Jurkat, Clone E6-1 (cell line): ENCODE measurements at places on chromosomes 16 and 17.

GRCh38 chr16:11076259-11077018, 132.1 kb downstream of the CLEC16A start:
- no peak for DNase-seq

DNA sequence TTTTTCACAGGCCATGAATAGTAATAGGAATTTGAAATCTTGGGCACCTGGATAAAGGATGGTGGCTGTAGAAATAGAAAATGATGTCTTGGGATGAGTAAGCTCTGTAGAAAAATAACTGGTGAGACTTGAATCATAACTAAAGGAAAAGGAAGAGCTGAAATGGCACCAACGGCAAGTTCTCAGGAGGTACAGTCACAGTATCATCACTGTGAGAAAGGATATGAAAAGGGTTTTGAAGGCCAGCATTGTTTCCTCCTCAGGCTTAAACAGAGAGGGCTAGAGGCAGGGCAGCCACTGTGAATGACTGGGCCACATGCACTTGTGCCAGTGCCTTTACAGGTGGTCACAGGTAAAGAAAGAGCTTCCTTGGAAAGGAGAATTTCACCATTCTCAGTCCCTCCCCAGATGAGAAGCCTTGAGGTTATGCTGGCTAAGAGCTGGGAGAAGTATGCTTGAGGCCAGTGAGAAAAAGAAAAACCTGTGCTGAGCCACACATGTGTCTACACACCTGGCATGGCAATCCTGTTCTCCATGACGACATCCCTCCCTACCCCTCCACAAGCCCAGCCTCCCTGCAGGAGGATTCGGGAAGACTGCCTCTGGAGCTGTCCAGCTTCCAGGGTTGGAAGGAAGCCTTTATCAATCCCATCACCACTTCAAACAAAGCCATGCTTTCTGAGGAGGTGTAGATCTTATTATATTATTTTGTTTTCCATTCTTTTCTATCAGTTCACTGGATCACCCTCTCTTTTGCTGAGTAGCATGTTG, 3.8 kb upstream of the ANKFN1 start:
- DNase-seq, result no peak

- no peak for DNase-seq
These were observed 604 bp downstream of the PRR14 start for GRCh38 chr16:30651124-30652004.

GRCh38 chr16:56269811-56270684, 78.8 kb downstream of the GNAO1 start:
- DNase-seq, result no peak

DNA sequence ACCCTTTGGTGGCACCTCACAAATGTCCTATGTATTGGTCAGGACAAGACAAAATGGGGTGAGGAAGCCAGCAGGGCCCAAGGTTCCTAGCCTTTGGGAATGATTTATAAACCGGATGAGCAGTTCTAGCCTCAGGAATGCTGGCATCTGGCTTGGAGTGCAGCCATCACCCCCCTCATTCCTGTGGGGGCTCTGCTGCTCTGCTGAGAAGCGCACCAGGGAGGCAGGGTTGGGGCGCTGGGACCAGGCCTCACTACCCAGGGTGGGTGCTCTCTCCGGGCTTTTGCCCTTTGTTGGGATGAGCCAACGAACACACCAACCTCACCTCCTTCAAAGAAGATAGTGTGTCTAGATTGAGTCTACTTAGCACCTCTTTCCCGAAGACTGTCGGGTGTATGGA, 39.2 kb downstream of the TMEM11 start:
- DNase-seq, result no peak

- DNase-seq, result no peak
These were observed 393 bp downstream of the ANKRD11 start for GRCh38 chr16:89489898-89490438.

- DNase-seq, result peak; percentile 76
These were observed 71.5 kb downstream of the GAS7 start for GRCh38 chr17:10126616-10127501.

DNA sequence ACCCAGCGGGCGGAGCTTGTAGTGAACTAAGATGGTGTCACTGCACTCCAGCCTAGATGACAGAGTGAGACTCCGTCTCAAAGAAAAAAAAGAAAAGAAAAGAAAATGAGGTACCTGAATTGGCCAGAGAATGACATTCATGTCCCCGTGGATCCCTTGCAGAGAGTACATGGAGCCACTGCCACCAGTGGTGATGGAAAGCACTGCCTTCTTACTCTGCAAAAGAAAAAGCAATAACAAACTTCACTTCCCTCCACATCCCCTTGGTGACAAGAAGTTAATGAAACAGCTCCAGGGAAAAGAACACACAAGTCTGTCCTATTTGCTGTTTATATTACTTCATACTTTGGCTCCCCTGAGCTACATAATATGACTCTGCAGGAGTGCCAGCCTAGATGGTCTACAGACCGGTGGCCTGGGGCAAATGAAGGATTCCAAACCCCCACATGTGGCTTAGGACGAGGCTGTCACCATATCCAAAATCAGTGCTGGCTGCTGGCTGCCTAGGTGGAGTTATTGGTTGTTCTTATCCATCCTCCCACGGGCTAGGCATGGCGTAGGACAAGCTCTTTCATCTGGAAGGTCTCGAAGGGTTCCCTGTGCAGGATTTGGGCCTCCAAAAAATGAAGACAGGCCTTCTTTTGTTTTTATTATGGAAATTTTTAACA, 13.3 kb downstream of the NQO1 start:
- no peak for DNase-seq

- DNase-seq, result no peak
These were observed 27.8 kb downstream of the IL4R start for GRCh38 chr16:27341549-27341948.

DNA sequence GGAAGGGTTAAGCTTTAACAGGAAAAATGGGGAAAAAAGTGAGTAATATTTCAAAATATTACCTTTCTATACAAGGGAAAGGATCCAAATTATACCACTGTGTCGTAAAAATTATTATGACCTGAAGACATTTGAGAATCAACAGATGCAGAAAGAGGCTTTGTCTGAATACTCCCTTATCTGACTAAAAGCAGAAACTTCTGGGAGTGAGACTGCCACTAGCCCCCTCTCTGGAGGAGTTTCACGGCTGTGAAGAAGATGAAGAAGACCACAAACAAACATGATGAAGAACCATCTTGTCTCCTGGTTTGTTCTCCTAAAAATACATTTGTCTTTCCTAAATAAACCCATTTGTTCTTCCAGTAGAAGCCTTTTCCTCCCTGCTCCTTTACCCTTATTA, 29.4 kb downstream of the CNTROB start:
- no peak for DNase-seq

DNA sequence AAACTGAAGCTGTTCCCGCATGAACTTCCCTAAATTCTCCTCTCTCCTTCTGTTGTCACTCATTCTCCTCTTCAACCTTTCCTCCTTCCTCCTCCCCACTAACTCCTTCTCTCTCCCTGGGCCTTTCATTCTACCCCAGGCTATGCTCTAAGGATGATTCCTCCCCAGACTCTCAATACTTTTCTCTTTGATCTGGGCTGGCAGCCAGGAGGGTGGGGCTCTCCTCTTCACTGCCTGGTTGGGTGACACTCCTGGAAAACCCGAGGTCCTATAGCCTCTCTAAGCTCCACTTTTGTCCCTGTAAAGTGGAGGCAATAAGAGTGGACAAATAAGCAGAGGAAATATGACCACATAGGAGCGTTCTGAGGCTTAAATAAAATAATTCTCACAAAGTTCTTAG, 46.2 kb downstream of the HSD17B2 start:
- no peak for DNase-seq

GRCh38 chr17:82703935-82704865, 5.7 kb upstream of the RAB40B start:
- DNase-seq, result no peak

- DNase-seq, result no peak
These were observed 110.5 kb upstream of the CORO6 start for GRCh38 chr17:29733166-29733565.

GRCh38 chr17:64480951-64481350, 15.9 kb downstream of the POLG2 start:
- DNase-seq, result no peak

DNA sequence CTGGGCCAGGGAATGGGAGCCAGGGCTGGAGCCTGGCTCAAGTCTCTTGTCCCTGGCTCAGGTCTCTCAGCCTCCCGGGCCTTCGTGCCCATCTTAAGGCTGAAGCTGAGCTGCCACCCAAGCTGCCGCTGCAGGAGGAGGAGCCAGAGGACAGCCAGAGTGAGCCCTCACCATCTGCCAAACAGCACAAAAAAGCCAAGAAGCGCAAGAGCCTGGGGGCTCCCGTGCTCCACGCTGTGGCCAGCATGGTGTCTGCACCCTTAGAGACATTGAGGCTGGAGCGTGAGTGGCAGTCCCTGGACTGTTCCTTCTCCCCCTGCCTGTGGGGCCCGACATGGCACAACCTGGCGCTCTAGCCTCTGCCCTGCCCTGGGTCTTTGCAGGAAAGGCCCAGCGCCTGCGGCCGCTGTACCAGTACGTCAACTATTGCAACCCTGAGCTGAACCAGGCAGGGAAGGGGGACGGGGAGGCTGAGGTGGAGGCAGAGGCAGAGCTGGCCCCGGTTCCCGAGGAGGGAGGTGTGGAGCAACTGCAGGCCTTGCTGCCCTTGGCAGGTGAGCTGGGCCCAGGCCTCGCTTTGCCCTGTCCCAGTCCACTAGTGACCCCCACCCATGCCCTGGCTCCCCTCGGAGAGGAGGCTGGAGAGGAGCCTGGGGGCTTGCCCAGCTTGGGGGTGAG, 1.3 kb downstream of the C16orf86 start:
- peak; percentile 95 for DNase-seq

DNA sequence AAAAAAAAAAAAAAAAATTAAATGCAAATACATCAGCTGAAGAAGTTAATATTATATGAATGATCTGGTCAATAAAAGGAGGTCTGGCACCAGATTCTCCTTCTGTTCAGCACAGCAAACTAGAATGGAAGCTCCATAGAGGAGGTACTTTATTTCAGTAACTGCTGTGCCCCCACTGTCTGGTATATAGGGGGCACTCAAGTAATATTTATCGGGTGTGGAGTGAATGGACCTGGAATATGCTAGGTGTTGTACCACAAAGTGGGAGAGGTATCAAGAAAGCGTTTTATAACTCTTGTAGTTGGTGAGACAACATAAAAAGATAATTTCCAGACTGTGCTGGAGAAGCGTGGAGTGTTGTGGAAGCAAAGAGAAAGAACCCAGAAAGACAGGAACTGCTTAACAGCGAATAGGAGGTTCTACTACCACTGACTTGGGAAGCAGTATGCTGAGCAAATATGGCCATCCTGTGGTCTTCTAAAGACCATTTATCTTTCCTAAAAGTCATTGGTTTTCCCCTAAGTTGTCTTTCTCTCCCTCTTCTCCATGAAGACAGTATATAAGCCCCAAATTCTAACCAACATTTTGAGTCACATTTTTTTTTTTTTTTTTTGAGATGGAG, 12.2 kb upstream of the PRKCA start:
- DNase-seq, result no peak

DNA sequence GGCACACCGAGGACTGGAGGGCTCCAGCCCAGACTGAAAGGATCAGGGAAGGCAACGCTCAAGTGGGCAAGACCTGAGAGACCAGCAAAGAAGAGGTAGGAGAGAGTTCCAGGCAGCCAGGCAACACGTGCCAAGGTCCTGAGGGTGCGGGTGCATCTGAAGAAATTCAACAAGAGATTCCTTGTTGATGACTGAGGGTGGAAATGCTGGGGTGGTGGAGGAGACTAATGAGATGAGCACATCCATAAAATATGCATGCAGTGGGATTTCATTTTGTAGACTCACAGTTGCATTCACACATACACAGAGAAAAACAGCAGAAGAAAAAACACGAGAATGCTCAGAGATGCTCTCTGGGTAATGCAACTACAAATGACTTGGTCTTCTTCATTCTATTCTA, 154.8 kb upstream of the FOXF1 start:
- no peak for DNase-seq

DNA sequence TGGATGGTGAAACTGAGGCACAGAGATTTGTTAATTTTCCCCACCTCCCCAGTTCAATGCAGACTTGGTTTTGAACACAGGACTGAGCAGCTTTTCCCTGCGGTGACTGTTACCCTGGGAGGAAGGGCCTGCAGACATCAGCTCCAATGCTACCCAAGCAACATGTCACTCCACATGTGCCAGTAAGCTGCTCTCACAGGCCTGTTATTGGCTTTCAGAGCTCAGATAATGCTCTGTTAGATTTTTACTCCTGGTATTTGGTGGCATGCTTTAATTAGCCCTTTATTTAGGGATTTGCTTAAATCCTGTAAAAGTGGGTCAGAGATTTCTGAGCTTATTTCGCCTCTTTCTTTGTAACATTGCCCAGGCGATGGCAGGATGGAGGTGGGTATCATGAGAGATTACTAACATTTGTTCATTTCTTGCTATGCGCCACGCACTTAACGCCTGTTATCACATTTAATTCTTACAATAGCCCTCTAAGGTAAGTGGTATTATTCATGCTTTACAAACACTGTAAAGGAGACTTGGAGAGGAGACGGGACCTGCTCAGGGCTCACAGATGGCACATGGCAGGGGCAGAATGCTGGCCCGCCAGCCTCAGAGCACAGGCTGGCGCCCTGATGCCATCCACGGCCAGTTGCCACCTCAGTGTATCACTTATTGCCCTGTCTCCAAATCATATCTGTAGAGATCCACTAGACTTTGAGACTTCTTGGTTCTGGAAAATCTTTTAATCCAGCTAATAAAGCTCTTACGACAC, 84.0 kb upstream of the CACNG5 start:
- no peak for DNase-seq

DNA sequence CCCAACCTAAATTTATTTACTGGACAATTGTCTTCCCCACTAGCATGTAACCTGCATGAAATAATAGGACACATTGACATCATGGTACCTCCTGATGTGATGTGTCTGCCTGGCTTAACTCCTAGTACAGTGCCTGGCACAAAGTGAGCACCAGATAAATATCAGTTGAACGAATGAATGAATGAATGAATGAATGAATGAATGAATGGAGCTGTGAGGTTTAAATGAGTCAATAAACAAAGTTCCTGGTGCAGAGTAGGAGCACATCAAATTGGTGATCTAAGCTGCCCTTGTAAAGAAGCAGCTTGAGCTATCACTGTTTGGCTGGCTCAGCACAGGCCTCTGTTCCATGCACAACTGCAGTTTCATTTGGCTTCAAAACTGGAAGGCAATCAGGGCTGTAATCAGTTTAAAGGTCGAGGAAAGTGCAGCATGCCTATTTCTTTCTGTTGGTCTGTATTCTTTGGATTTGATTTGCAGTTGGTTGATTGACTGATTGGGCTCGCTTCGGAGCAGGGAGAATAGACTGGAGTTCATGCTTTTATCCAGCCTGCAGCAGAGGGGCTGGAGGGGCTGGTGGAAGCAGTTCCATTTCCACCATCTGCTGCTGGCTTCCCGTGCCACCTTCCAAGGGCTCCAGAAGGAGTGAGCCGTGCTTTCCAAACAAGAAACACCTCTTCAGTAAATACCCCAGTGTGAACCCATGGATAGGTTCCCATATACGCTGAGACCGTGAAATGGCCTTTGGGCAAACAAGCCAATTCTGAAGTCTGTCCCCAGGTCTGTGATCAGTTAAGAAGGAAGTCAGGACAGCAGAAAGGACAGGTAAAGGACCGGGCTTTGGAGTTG, 54.6 kb downstream of the GPRC5B start:
- no peak for DNase-seq

DNA sequence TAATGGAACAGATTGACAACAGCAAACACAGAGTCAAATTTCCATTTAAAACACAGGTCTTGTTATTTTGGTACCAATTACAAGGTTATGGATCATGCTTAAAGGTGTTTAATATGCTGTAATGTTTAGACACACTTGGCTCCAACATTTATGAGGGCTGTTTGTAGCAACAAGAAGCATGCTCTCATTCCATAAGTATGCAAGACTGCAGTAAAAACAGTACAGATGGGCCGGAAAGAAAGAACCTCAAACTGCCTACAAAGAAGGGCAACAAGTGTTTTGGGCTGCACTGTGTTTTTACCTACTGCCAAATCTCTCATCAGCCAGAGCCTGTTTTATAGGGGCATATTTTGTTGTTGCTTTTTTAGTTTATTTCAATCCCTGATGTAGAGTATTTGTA, 100.5 kb upstream of the HS3ST3A1 start:
- DNase-seq, result no peak
